Stimulated activated CD8-positive, alpha-beta memory T cell treated with anti-CD3 and anti-CD28 coated beads, Interleukin-2, amount 100 ng/mL, for 48 hours (primary cell): ENCODE measurements at places on chromosomes 5 and 9.
A peak's percentile ranks its signal among the peaks of the same experiment; 100 is the strongest.

DNA sequence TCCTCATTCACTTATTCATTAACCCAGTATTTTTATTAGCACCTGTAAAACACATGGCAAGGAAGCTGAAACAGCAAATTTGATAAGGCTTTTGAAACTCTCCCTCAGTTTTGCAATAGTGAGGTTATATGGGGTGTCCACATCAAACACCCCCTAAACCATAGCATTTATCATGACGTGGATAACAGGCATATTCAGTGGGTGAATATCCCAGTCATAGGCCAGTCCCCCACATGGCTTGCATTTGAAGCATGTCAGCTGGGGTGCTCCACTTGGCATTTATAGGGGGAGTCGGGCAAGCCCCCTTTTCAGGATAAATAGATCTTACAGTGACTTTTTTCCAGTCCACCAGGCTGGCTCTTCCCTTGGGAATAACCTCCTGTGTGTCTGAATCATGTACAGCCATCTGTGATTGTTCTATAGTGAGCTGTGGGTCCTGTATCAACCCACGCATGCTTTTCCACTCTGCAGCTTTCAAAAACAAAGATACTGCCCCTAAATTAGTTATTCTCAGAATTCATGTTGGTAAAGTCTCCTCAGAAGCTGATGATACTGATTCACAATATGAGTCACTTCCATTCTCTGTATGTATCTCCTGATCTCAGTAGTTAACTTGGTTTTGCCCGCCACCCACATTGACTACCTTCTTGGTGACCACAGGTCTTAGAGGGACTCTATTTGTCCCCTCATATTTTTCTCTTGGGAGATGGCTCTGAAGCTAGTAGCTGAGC is 84.4 kb upstream of the SPIN1 start:
- peak; percentile 31 for DNase-seq

GRCh38 chr5:103539376-103540330 is 22.9 kb downstream of the NUDT12 start:
- no peak for DNase-seq

DNA sequence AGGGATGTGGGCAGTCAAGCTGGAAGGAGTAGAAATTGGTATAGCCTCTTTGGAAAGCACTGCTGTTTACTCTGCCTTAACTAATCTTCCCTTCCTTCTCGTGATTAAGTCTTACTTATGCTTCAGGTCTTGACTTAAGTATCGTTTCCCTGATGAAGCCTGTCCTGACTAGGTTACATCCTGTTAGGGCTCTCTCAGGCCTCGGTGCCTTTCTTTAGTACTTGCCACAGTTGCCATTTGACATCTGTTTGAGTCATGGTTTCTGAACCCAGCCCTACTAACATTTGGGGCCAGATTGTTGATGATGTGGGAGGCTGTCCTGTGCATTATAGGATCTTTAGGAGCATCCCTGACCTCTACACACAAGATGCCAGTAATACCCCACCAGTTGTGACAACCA is 94.4 kb downstream of the GAPVD1 start:
- no peak for DNase-seq

DNA sequence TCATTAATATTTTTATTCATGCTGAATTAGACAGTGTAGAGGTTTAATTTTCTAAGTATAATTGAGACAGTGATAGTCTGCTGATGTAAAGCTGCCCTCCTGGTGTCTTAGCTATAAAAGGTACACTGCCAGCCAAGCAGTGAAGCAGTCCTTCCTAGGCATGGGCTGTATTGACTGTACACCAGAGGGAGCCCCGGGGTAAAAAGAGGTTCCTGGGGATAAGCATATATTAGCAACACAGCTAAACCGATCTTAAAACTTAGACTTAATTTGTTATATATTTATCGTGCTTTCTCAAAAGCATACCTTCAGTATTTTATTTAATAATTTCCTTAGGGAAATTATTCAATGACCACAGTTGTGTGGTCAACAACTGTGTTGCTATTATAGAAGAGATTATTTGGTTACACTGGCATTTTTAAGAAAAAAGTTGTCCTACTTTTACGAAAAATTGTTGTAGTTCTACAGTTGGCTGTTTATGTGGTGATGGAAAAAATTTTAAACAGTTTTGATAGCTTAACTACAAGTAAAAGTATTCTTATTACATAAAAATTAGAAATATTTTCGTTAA is 68.8 kb downstream of the ELL2 start:
- DNase-seq, result no peak

DNA sequence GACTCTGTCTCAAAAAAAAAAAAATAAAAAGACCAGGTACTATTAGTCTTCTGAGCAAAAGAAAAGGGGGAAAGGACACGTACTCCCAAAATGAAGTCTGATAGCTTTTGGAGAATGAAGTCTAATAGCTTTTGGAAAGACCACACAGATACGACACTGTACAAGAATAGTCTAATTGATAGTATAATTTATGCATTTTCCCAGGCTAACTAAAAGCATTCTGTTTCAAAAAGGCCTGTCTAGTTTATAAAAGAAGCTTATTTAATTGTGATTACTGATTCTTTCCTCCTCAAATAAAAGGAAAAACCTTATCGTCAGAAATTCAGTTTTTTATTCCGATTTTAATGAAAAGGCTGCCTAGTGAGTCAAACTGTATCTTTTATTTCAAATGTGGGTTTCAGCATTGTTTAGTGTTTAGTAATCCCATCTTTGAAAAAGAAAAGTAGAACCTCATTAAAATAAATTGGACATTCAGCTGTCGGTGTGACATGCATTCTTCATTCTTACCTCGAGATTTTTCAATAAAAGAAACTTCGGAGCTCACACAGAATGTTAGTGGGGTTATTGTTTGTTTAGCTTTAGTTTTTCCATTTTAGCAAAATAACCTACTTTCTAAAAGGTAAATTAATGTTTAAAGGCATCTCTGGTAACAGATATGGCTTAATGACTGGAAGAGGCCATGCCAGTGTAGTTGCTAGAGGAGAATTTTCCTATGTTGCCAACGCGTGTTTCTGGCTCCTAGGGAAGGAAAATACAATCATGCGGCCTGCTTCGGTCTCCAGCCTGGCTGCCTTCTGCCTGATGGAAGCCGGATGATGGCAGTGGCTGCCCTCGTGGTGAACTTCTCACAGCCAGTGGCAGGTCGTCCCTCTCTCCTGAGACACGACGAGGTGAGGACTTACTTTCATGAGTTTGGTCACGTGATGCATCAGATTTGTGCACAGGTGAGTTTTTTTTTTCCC is 70.0 kb downstream of the NLN start:
- no peak for DNase-seq

DNA sequence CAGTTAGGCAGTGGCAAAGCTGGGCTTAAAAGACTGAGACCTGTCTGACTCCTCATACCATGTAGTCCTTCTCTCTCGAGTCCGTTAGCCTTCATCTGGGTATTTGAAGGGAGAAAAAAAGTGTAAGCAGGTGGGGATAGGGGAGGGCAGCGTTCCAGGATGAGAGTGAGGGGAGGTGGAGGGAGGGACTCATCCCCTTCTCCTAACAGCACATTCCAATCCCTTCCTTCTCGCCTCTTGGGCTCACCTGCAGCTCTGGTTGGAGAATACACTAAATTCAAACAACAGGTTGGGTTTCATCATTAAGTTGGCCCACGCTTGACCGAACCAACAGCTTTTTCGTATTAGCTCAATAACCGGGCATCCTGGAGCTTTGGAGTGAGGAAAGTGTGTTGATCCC is 3.6 kb downstream of the NEURL1B start:
- DNase-seq, result no peak

DNA sequence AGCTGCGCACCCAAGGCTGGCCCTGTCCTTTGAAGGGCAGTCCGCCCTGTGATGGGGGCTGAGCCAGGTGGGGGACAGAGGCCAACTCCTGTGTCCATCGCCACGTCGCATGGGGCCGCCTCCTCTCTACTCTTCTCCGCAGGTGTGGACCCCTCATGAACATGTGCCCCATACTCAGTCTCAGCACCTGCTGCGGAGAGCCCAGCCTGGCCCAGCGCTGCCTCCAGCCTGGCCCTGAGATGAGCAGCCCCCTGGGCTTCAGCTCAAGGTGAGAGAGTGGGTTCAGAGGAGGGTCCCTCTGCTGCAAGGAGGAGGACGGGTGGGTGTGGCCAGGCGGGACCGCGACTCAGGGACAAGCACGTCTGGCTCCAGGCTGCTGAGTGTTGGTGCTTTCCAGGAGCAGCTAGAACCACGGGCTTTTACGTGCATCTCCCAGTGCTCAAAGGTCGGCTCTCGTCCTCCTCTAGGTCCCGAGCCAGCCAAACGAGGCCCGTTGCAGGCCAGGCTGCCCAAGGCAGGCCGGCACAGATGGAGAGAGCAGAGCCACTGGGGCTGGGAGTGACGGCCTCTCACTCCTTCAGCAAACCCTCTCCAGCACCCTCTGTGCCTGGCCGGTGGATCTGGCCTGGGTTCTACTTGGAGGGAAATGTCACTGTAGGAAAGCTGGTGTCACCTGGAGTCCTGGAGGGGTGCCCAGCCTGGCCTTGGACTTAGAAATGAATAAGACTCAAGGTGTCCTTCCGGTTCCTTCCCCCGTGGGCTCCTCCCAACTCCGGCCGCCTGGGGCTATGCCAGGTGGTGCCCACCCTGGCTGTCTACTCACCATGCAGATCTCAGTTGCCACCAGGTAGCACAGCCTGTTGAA is 48.9 kb upstream of the RNF130 start:
- no peak for DNase-seq
